ENCODE measurements at places on chromosomes 6 and 20.

DNA sequence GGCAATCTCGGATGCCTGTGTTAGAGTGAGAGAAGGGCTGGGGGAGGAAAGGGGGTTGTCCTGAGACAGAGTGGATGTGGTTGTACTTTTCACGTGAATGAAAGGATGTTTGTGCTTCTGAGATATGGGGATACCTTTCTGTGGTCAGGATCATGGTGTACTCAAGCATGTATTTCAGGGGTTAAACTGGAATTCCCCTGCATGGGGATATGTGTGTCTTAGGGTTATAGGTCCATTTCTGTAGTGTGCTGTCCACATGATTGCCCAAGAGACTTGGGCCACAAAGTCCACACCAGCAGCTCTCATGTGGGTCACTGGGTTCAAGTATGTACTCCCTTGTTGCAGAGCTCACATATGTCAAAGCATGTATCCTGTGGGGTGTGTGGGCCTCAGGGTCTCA lies 10.5 kb downstream of the SYNGAP1 start:
- no peak overlapping the region for H3K4me3 ChIP-seq
- peaks cover 44% of the 10 kb centered on the region for H3K4me1 ChIP-seq
- DNase-seq: no peak

DNA sequence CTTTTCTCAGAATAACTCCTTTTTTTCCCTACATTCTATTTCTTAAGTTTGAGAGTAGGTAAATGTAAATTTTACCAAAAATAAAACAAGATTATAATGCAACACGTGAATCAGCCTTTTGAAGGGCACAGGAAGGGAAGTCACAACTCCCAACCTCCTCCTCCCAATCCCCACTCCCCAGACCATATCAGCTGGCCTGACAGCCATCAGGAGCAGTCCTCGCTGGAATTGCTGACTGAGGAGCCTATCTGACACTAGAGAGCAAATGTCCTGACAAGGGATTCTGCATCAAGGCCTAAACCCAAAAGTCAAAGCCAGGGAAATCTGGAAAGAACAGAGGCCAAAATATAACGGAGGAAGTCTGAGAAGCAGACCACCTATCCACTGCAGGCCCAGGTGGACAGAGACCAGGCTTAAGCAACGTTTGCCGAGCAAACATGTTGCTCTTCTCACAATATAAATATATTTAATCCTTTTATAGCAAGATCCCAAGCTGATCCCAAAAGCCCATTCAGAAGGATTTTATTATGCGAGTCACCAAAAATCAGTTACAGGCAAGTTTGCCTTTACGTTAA lies 2.5 kb downstream of the RRAGD start:
- no peak overlapping the region for H3K4me3 ChIP-seq
- H3K27me3 ChIP-seq: peaks cover 40% of the 10 kb centered on the region
- H3K27ac ChIP-seq: no peak overlapping the region
- no peak for DNase-seq

DNA sequence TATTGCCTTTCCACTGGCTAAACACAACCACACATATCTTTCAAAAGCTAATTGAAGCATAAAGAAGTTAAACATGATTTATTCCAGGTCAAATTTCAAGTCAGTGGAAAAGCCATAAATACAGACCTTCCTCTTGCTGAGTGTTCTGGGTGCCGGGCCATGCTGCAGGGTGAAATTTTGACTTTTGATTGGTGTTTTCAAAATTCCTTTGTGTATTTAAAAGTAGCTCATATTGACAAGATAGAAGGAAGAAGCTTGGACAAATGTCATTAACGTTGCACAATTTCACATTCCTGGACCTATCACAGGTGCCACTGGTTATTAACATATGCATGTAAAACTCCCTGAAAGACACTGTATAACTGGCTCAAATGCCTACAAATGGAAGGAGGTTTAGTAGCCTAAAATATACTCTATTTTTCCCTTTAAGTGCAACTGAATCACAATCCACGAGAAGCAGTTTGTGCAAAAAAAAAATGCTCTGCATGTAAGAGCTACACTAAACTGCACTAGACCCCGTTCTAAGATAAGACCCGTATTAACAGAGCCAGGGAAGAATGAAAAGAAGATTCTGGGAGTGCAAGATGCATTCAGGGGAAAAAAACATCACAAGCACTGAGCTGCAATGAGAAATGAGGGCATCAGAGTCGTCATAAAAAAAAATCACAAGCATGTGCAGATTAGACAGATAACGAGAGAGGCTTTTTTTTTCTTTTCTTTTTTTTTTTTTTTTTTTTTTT lies 30.4 kb downstream of the ATXN1 start:
- H3K36me3 ChIP-seq: no peaks in the 10 kb centered on the region
- DNase-seq: no peak
- no peaks in the 10 kb centered on the region for H3K27me3 ChIP-seq
- no peak overlapping the region for H3K4me3 ChIP-seq

DNA sequence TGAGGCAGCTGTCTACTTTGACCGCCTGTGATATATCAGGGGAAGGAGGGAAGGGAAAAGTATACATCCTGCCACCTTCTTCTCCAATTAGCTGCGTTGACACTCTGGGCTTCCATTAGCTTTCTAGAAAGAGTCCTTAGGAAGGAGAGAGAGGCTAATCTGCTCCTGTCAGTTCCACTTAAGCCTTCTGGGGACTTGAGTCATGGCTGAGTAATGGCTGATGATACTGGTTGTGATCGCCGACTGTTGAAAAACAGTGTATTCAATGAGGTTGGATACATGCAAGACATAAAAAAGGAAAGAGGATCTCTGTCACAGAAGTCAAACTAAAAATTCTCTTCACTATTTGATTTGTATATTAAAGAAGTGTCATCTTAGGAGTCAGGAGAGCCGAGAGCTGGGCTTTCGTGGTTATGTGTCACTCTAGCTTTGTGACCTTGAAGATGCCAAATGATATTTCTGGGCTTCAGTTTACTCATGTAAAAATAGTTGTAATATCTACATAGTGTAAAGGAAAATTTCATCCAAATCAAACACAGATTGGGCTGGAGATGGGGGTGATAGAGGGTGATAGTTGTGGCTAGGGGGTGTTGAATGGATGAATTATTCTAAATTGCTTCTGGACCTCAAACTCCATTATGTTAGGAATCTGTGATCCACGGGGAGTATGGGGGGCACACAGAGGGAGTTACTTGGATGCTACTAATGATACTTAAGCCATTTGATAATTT lies 189.0 kb downstream of the UST start:
- peak overlapping the region; percentile 8 for H3K27ac ChIP-seq
- no peak for DNase-seq
- peaks cover 4% of the 10 kb centered on the region for H3K27me3 ChIP-seq
- H3K36me3 ChIP-seq: no peaks in the 10 kb centered on the region

DNA sequence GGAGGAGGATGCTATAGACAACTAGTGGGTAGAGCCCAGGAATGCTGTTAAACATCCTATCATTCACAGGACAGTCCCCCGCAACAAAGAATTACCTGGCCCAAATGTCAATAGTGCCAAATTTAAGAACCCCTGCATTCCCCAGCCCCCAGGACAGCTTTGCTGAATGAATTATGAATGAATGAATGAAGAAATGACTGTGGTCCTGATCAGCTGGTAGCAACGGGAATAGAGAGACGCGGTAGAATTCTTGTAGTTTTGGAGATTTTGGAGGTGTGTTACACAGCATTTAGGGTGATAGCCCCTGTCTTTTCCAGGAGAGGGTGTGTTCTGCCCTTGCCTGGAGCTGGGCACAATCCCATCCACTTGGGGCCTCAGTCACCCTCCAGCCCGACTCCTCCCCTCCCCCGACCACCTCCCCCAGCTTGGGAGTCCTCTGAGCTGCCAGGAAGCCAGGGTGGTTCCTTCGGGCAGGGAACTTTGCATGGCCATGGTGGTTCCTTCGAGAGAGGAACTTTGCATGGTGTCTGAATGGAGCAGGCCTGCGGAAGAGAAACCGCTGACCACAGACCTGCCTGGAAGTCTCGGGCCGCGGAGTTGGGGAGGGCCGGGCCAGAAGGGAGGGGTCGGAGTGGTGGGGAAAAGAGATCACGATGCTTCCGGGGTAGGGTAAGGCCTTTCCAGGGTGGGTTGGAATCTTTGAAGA lies 1.0 kb upstream of the HCK start:
- H3K27me3 ChIP-seq: peaks cover 50% of the 10 kb centered on the region
- no peaks in the 10 kb centered on the region for H3K36me3 ChIP-seq
- H3K4me1 ChIP-seq: no peaks in the 10 kb centered on the region
- no peak overlapping the region for H3K27ac ChIP-seq
- H3K4me3 ChIP-seq: no peak overlapping the region
- DNase-seq: no peak

DNA sequence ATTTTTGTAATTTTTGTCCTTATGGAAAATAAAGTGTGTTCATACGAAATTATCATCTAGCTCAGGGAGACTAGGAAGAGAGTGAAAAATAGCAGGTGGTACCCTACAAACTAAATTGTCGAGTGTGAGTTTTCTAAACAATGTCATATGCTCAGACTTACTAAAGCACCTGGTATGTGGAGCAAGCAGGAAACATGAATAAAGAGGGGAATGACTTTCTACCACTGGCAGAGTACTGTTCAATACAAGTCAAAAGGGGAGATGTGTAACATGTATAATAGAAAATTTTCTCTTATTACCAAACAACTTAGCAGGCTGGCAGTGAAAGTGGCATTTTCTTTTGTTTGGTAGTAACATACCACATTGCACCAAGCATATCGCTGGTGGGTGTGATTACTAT lies 36.1 kb downstream of the CTNNBL1 start:
- H3K27me3 ChIP-seq: no peaks in the 10 kb centered on the region
- no peaks in the 10 kb centered on the region for H3K36me3 ChIP-seq
- no peak overlapping the region for H3K4me3 ChIP-seq
- peaks cover 10% of the 10 kb centered on the region for H3K4me1 ChIP-seq

GRCh38 chr6:85691478-85691877 lies 48.8 kb upstream of the SYNCRIP start:
- H3K4me3 ChIP-seq: no peak overlapping the region
- no peak for DNase-seq
- H3K27me3 ChIP-seq: no peaks in the 10 kb centered on the region
- no peaks in the 10 kb centered on the region for H3K4me1 ChIP-seq
- H3K36me3 ChIP-seq: no peaks in the 10 kb centered on the region

GRCh38 chr20:16608277-16608650 lies 35.0 kb upstream of the KIF16B start:
- DNase-seq: no peak
- H3K4me3 ChIP-seq: no peak overlapping the region
- no peak overlapping the region for H3K27ac ChIP-seq
- no peaks in the 10 kb centered on the region for H3K36me3 ChIP-seq

- no peak for DNase-seq
- H3K27ac ChIP-seq: no peak overlapping the region
- H3K4me1 ChIP-seq: no peaks in the 10 kb centered on the region
Observed at GRCh38 chr6:71239694-71240093, 48.9 kb upstream of the OGFRL1 start.

- no peaks in the 10 kb centered on the region for H3K36me3 ChIP-seq
- H3K27me3 ChIP-seq: no peaks in the 10 kb centered on the region
- DNase-seq: no peak
- H3K4me3 ChIP-seq: no peak overlapping the region
- H3K4me1 ChIP-seq: no peaks in the 10 kb centered on the region
- H3K27ac ChIP-seq: no peak overlapping the region
Observed at GRCh38 chr20:23625236-23625964, 12.4 kb downstream of the CST3 start.

- no peaks in the 10 kb centered on the region for H3K36me3 ChIP-seq
- no peaks in the 10 kb centered on the region for H3K4me1 ChIP-seq
- no peak overlapping the region for H3K4me3 ChIP-seq
- no peak for DNase-seq
- no peak overlapping the region for H3K27ac ChIP-seq
Observed at GRCh38 chr6:3345836-3346235, 87.1 kb downstream of the PSMG4 start.

- no peak overlapping the region for H3K4me3 ChIP-seq
- H3K27me3 ChIP-seq: no peaks in the 10 kb centered on the region
- no peaks in the 10 kb centered on the region for H3K36me3 ChIP-seq
- H3K4me1 ChIP-seq: no peaks in the 10 kb centered on the region
Observed at GRCh38 chr20:57824909-57825308, 115.1 kb upstream of the PMEPA1 start.

DNA sequence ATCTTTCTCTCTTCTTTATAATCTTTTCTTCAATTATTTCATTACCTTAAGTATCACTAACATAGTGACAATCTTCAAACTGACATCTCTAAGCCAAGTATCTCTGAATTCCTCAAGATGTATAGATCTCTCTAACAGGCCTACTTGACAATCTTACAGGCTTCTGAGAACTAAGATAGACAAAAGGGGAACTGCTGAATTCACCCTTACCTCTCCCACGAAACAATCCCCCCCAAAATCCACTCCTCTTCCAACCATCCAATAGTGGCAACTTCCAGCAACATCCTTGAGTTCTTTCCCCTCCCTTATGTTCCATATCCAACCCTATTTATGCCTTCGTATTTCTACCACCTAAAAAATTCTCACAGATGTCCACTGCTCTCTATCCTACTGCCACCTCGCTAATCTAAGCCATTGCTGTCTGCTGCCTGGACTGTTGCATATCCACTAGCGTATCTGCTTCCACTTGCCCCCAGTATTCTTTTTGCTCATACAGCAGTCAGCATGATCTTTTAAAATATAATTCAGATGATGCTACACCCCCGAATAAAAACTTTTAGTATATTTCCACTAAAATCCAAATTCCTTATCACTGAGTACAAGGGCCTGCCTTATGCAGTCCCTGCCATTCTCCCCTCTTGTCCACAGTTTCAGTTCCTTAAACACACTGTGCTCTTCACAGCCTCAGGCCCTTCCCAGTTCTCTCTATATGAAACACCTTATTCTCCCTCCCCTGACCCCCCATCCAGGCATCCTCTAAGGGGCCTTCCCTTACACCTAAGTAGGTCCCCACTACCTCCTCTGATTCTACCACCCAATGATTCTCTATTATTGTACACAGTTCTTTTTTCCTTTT lies 8.0 kb downstream of the REPS1 start:
- H3K36me3 ChIP-seq: no peaks in the 10 kb centered on the region
- DNase-seq: no peak
- H3K27ac ChIP-seq: 0 out of 2 replicates have a peak overlapping the region, but pooled peaks have one; percentile 4

DNA sequence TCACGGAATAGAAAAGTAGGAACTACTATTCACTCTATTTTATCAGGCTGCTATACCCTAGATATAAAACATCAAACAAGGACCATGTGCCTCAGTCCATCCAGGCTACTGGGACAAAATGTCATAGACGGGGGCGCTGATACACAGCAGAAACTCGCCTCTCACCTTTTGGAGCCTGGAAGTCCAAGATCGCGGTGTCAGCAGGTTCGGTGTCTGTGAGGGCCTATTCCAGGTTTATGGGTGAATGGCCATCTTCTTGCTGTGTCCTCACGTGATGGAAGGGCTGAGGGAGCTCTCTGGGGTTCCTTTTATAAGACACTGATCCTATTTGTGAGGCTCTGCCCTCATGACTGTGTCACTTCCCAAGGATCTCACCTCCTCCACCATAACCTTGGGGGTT lies 89.5 kb downstream of the DLL1 start:
- H3K27me3 ChIP-seq: no peaks in the 10 kb centered on the region
- no peaks in the 10 kb centered on the region for H3K36me3 ChIP-seq
- no peak overlapping the region for H3K27ac ChIP-seq
- no peak for DNase-seq
- H3K4me1 ChIP-seq: no peaks in the 10 kb centered on the region
- no peak overlapping the region for H3K4me3 ChIP-seq

Measured in SK-N-SH (cell line).